ENCODE measurements at places on chromosomes 4 and X.

GRCh38 chr4:146246381-146246780 lies 32.0 kb downstream of the REELD1 start:
- no peak for DNase-seq

DNA sequence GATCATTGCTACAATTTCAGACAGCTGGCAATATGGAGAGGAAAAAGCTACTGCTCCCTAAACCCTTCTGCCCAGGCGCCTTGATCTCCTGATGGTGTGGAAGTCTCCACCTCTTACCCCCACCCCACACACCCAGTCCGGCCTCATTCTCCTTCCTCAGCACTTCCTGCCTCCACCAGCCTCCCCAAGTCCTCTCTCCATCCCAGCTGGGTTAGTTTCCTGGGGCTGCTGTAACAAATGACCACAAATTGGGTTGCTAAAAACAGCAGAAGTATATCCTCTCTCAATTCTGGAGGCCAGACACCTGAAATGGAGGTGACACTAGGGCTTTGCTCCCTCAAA lies 1.1 kb upstream of the CCNQ start:
- DNase-seq: no peak

GRCh38 chr4:142933207-142933606 lies 87.1 kb upstream of the INPP4B start:
- DNase-seq: no peak

GRCh38 chrX:24150898-24151297 lies 1.4 kb downstream of the ZFX start:
- no peak for DNase-seq

- DNase-seq: no peak
These were observed 489.8 kb upstream of the AMOT start for GRCh38 chrX:113330416-113330815.

DNA sequence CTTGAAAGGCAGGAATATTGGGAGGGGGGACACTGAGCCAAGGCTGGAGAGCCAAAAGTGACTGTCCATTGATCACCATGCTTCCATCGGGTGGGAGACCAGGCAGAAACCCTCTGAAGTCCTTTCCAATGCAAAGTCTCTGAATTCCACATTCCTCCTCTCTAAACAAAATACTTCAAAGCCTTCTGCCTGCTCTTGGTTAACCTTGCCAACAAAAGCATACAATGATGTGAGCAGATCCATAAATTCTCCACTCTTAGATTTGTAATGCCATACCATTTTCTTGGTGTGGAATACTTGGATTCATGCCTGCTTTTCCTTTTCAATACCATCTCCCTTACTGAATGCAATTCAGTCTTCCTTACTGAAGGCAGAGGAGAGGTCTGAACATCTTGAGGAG lies 74.1 kb upstream of the FAM9B start:
- DNase-seq: no peak

GRCh38 chr4:39464886-39465501 lies 6.1 kb downstream of the LIAS start:
- DNase-seq: no peak

DNA sequence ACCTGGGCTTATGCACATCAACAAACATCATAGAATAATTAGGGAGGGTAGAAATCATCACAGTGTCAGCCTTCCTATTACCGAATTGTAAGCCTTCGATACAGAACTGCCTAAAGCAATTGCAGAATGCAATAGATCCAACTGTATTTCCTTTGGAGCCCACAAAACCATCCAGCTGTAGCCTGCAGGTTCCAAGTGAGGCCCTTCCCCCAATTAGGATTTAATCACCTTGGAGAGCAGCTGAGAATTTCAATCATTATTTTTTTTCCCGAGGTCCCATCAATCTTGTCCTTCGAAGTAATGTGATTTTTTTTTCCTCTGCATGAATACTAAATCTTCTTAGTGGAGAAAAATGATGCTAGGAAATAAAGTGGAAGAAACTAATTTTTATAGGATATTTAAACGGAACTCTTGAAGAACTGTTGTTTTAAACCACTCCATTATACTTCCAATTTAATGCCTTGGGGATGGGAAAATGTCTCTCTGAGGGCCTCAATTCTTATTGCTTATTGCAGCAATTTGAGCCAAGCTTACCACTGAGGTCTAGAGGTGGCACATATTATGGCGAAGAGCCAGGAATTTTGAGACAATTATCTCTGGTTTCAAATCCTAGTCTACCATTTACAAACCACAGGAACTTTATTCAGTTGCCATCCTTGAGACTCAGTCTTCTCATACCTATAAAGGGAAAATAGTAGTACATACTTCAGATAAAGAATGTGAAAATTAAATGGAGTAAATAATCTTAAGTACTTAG lies 953.4 kb upstream of the IGFBP7 start:
- no peak for DNase-seq

- DNase-seq: no peak
These were observed 45.7 kb upstream of the ADRA2C start for GRCh38 chr4:3720466-3720865.

GRCh38 chrX:124045109-124045508 lies 83.6 kb downstream of the STAG2 start:
- no peak for DNase-seq

GRCh38 chrX:53283099-53283498 lies 1.7 kb upstream of the IQSEC2 start:
- DNase-seq: no peak

- no peak for DNase-seq
These were observed 149.6 kb upstream of the MID1 start for GRCh38 chrX:10769696-10770619.

- no peak for DNase-seq
These were observed 30.5 kb upstream of the TEX13C start for GRCh38 chrX:125289209-125289608.

GRCh38 chr4:152206185-152206584 lies 329.7 kb downstream of the FBXW7 start:
- DNase-seq: no peak

DNA sequence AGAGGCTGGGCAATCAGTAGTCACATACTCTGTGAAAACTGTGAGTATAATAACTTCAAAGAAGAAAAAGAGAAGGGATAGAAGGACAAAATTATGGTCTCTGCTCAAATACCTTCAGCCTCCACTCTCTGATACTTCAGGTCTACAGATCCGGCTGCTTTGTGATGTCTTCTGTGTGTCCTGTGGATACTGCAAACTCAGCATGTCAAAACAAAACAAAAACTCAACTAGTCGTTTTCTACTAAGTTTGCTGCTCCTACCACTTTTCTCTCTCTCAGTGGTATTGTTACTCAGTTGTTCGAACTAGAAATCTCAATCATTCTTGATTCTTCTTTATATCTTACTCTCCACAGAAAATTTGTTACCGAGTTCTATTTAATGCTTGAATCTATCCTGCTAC lies 202.4 kb upstream of the ANK2 start:
- no peak for DNase-seq

DNA sequence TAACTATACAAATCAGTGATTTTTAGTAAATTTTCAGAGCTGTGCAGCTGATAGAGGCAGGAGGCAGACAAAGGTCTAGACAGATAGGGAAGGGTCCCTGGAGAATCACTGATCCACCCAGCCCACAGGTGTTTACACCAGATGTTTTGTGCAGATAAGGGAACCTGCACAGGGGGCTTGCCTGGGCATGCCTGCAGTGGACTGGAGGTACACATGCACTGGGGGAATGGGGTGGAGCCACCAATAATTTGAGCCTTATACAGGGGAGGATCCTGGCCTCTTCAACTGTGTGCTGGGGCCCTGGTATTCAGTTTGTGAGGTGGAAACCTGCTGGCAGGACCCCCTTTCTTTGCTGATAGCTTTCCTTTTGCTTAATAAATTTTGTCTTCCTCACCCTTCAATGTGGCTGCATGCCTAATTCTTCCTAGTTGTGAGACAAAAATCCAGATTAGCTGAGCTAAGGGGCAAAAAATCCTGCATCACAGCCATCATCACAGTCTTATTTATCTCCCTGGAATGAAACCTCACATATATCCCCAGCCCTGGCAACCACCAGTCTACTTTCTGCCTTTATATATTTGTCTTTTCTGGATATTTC lies 102.8 kb downstream of the KDM6A start:
- DNase-seq: no peak

- DNase-seq: no peak
These were observed 100.5 kb downstream of the POU4F2 start for GRCh38 chr4:146739182-146739581.

DNA sequence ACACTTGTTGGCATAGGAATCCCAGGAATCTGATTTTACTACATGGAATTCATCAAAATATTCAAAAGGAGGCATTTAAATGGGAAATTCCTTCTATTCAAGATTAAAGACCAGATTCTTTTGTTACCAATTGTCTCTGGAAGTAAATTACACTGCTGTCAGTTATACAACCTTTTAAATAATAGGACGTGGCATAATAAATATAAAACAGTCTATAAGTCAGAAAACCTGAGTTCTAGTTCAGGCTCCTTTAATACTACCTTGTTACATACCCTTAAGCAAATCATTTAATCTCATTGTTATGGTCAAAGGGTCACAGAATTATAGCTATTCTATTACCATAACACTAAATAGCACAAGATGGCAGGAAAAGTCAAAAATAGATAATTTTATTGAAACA lies 18.8 kb downstream of the COL4A6 start:
- no peak for DNase-seq

DNA sequence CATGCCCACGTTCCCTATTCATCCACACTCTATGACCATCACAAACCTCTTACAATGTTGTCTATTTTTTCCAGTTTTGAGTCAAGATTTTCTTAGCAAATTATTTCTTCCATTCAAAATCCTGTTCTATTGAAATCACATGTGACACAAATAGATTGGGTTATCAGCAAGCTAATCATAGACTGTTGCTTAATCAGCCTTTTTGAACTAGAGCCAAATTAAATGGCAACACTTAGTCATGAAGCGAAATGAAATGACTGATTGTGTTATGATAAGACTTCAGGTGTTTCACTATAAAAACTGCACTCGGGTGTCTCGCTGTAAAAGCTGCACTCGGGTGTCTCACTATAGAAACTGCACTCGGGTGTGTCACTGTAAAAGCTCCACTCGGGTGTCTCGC lies 890.0 kb upstream of the FRG1 start:
- no peak for DNase-seq

- DNase-seq: no peak
These were observed 6.0 kb upstream of the CENPE start for GRCh38 chr4:103204111-103204510.

DNA sequence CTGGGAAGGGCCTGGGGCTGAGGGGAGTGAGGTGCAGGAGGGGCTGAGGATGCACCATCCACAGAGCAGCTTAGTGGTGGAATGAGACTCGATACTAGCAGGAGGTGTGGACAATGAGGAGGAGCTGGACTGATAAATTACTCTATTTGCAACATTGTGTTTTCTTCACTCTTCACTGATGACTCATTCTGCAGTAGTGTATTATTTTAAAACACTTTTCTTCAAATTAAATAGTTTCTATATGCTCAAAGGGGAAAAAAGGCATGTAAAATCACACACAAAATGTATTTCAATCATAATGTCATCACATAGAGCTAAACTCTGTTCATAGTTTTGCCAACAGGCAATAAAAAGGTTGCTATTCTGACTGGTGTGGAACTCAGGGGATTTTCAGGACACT lies 467.0 kb upstream of the CTSO start:
- no peak for DNase-seq

DNA sequence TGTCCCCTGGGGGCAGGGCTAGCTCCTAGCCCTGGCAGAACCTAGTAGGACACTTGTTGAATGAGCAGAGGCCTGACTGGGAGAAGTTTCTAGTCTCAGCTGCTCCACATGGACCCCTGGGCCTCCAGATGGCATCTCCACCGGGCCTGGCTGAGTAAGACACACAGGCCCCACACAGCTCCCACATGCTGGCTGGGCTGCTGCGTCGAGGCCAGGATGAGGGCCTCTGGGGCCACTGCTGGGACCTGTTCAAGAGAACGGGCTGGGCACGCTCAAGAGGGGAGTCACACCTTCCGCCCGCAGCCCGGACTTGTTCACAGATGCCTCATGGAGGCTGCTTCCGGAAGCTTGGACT lies 4.2 kb upstream of the HGFAC start:
- DNase-seq: no peak

DNA sequence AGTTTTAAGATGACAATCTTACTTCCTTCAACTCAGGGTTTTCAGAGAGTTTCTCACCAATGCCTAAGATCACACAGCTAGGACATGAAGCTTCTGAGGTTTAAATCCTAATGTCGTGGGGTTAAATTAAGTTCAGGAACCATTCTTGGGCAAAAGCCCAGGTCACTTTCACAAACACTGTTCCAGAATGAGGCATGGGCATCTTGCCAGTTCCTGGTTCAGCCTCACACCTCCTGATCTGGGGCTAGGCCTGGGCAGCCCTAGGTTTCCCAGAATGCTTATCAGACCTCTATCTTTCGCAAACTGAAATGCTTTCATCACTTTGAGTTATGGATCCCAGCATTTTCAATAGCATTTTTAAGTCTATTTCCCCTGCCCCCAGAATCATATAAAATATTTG lies 224.8 kb upstream of the EDA2R start:
- DNase-seq: peak; percentile 20

GRCh38 chr4:27048429-27049238 lies 188.0 kb downstream of the STIM2 start:
- DNase-seq: no peak

- no peak for DNase-seq
These were observed 61.3 kb upstream of the CYSLTR1 start for GRCh38 chrX:78388663-78389062.

GRCh38 chr4:62058571-62058970 lies 858.4 kb downstream of the ADGRL3 start:
- DNase-seq: no peak

GRCh38 chr4:7725951-7726350 lies 213.7 kb downstream of the AFAP1 start:
- DNase-seq: no peak

DNA sequence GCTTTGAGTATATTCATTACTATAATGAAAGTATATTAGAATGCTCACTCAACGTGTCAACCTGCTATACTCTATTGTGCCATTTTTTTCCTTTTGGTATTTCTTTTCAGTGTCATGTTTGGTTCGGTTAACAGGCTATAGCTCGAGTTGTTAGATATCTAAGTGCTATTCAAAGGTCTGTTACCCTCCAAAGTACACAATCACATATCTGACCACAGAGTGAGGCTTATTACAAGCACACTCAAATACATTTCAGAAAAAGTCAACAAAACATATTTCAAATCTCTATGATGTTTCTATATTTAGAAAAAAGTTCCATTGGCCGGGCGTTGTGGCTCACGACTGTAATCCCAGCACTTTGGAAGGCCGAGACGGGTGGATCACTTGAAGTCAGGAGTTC lies 32.8 kb downstream of the WNK3 start:
- no peak for DNase-seq

Measured in mucosa of descending colon (tissue), 3 donors.